ENCODE measurements at places on chromosomes 11 and 22.

- DNase-seq, result no peak
Observed at GRCh38 chr11:78958444-78958843, 383.8 kb upstream of the NARS2 start.

DNA sequence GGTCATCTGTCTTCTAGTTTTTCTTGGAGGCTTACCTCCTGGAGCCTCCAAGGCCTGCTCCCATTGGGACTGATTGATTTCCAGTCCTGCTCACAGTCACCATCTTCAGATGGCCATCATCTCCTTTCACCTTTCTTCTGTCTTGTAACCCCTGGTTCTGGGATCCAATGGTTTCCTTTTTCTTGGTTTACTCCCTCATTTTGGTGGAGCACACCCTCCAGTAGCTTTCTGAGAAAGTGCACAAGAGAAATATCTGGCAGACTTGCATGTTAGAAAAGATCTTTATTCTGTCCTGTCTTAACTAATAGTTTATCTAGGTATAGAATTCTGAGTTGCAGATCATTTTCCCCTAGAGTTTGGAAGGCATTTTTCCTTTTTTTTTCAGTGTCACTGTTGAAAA is 50.9 kb downstream of the MPPED1 start:
- DNase-seq, result no peak

- DNase-seq, result no peak
Observed at GRCh38 chr11:108196901-108197300, 25.5 kb downstream of the NPAT start.

DNA sequence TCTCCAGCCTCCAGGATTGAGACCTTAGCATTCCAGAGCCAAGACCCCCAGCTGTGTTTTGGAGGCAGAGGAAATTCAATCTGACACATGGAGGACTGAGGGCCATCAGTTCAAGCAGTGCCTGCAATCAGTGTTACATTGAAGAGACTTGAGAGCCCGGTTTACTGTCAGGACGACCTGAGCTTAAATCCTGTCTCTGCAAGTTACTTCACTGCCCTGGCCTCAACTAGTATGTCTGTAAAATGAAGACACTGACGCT is 35.1 kb downstream of the TRIM29 start:
- DNase-seq, result no peak

DNA sequence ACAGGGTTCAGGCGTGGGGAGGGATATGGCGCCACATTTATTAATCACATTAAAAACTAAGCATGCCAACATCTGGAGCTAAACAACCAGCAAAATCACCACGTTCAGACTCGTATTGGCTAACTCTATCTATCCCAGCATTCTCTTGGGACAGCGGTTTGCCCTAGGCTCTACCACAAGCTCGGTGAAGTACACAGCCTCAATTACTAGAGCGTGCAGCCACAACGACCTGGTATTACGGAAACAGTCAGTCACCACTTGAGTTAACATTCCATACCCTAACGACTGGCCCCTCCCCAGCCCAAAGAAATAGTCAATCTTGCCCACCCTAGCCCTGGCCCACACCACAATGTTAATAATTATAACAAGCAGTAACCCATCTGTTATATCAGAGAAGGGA is 32.1 kb downstream of the APOL5 start:
- peak; percentile 59 for DNase-seq

DNA sequence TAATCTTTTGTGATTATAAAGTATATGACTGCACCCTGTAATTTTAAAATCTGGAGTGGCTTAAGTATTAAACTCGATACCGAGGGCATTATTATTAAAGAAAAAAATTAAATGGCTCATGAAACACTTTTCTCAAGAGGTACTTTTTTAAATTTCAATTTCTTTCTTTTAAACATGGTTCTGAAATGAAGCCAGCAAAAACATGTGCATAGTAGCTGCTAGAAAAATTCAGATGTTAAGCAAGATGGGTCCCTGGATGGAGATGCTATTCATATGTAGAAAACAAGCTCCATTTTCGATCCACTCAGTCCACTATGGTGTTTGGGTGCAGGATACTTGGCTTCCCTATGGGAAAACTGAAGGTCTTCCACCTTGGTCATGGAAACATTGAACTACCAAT is 189.5 kb downstream of the PGR start:
- no peak for DNase-seq

GRCh38 chr11:105297463-105297862 is 157.9 kb upstream of the CARD18 start:
- DNase-seq, result peak; percentile 7

DNA sequence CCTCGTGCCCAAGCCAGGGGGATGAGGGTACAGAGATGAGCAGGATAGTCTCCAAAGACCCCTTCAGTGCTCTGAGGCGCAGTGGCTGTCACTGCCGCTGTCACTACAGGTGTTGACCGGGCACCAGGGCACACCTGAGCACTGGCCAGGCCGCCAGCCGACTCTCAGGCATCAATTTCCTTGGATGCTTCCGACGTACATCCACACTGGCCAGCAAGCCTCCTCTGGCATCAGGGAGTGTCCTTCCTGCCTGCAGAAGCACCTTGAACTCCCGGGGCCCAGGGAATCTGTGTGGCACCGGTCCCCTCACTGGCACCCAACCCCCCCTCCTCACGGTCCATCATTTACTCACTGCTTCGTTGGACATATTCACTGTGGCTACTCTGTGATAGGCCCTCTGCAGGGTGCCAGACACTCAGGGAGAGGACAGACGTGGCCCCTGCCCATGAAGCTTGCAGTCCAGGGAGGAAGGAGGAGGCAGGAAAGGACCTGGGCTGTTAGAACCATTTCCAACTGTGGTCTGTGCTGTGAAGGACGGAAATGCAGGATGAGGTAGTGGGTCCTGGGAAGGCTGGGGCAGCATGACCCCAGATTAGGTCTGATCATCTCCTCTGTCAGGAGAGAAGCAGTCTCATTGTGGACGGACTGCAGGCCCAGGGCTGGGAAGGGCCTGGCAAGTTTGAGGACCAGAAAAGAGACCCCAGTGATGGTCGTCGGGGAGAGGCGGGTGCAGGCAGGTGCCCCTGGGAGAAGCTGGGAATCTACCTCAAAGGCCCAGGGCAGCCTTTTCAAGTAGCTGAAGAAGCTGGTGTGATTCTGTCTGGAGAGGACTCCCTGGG is 46.3 kb upstream of the ANO1 start:
- DNase-seq, result peak; percentile 53

GRCh38 chr11:8239040-8239439 is 24.6 kb downstream of the LMO1 start:
- no peak for DNase-seq

GRCh38 chr11:110286298-110287040 is 9.9 kb downstream of the RDX start:
- no peak for DNase-seq

DNA sequence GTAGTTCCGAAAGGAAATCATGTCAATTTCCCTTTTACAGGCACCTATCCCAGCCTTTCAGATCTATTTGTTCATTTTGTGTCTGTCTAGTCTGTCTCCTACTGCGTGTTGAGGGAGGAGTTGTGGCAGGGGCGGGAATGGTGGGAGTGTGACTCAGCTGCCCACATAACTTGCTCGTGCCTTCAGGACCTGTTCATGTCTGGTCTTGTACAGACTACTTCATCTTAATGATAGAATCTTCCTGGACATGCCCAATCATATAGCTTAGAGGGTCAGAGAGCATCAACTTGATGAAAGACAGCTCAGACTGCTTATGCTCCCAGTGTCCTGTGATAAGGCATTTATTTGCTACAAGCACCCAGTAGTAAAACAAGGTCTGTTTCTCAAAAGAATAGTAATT is 61.0 kb upstream of the BIRC3 start:
- no peak for DNase-seq

- no peak for DNase-seq
Observed at GRCh38 chr11:70421123-70421522, 22.8 kb downstream of the CTTN start.

GRCh38 chr11:17673951-17674350 is 45.4 kb upstream of the MYOD1 start:
- DNase-seq, result no peak

- no peak for DNase-seq
Observed at GRCh38 chr11:69808667-69809086, 10.5 kb downstream of the FGF3 start.

DNA sequence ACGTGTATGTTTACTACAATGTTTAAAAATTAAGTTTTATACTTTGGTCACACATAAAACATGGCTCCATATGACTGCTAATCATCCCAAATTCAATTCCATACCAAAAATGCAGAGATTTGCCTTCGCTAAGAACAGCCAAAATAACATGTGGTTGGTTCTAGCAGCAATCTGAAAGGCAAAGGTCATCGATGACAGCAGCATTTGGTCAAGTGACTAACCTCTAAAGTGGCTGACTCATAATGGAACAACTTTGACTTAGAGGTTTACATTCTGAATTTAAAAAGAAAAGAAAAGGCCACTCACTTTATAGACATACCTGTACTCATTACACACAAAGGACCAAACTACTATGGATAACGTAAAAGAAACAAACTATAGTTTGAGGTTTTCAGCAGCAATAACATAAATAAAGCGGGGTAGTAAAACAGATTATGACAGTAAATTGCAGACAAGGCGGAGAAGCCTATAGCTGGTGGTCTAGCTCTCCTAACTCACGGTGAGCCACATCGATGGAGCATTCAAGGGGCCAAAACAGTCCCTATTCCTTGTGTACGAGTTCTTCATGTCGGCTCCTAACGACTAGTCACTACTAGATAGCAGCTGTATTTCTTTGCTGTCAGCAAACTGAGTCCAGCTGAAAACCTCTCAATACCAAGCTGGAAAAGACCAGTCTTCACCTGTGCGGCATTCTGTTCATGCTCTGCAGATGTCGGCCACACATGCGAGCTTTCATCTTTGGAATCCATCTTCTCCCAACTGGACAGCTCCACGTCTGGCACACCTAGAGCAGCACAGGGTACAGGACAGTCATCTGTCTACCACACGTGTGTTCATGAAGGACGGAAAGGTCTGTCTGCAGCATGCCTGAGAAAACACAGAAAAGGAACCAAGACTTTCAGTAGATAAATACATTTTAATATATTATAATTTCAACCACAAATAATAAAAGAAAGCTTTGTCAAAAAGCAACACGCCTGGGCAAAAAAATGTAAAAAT is 42.1 kb downstream of the PRDM10 start:
- DNase-seq, result peak; percentile 39

- no peak for DNase-seq
Observed at GRCh38 chr11:73139476-73140198, 2.5 kb downstream of the FCHSD2 start.

- DNase-seq, result peak; percentile 70
Observed at GRCh38 chr11:1943977-1944376, 3.2 kb upstream of the MRPL23 start.

DNA sequence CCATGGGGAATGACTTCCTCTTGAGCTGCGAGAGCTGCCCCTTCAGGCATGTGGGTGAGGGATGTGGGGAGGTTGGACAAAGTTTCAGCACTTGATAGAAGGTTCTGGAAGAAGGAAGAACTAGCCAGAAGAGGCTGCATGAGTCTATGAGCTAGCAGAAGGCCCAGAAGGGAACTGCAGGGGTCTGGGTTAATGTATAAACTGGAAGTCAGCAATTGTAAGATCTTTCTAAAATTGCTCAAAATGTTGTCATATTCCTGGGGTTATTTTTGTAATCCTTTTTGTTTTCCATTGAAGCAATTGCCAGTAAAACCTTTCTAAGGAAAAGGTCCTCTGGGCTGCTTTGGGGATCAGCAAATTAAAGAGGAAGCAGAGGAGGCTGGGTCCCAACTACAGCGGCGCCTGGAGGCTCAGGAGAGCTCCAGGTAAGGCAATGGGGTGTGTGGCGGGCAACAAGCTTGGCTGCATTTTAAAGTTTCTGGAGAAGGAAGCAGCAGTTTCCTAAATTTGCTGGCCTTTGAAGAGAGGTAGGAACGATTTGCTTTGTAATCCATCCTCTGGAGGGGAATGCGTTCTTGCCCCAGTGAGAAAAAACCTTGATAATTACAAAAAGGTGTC is 29.2 kb downstream of the ADAMTS15 start:
- DNase-seq, result no peak

- no peak for DNase-seq
Observed at GRCh38 chr11:72228229-72228843, 3.8 kb downstream of the INPPL1 start.

DNA sequence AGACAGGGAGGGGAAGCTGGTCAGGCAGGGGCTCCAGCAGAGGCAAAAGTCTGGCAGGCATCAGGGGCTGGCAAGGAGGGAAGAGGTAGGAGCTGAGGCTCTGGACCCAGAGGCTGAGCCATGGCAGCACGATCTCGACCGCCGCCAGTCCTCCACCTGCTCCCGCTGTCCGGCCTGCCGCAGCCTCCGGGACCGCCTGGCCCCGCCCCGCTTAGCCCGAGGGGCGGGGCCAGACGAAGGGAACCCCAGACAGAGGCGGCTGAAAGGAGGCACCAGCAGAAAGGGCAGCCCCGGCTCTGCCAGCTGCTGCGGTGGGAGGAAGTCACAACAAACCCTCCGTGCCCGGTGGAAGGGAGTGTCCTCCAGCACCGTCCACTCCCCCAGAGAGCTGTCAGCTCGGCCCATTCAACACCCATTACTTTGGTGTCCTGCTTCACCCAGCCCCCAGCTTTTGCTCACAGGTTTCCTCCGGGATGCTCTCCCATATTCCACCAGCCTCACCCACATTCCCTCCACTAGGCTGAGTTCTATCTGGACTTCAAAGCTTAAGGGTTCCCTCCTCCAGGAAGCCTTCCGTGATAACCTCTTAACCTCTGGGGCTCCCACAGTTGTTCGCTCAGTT is at the start of gene MFNG:
Gene MFNG, minus strand, starts transcription at position 161 of the 622 bp plus-strand sequence. CDS start 207 bp downstream, outside the sequence.
- DNase-seq, result no peak

GRCh38 chr22:48378673-48379072 is 1449.0 kb downstream of the BRD1 start:
- DNase-seq, result peak; percentile 34

DNA sequence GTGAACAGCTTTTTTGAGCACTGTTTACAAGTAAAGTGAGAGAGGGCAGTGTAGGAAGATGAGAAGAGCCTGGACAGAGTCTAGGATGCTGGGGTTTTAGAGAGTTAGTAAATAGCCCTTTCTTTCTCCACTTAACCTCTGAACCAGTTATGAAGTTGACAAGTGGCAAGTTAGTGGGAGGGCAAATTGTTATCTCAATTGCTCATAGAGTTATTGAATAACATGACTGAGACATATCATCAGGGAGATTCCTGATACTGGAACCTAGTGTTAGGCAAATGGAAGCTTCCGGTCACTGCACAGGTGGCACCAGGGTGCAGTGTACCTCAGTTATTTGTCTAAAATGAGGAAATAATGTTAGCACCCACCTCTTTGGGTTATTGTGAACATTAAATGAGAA is 57.8 kb upstream of the PTPN5 start:
- no peak for DNase-seq

- DNase-seq, result peak; percentile 6
Observed at GRCh38 chr11:134528453-134528852, 116.4 kb upstream of the B3GAT1 start.

Measured in SJSA1 (cell line).